Naive thymus-derived CD8-positive, alpha-beta T cell (primary cell): ENCODE measurements at places on chromosomes 11 and 22.

GRCh38 chr11:86064220-86064803 is 4.6 kb downstream of the PICALM start:
- no peak for DNase-seq

DNA sequence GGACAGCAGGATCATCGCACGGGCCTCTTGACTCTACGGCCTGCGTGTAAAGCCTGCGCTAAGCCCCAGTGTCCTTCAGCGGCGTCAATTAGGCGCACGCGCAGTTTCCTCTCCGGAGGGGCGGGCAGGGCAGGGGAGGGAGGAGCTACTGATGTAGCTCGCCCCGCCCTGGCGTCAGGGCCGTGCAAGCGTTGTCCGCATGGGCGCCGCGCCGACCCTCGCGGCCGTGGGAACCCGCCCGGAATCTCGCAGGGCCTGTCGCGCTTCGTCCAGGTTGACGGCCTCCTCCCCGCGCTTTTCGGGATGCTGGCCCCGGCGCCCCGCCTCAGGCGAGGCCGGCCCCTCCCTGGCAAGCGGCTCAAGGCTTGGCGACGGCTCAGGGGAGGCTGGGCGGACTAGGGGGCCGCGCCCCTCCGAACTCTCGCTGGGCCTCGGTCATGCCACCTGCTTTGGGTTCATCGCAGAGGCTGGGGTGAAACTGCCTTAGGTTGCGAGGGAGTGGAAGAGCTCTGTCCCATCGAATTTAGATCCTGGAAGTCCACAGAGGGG is 61.1 kb downstream of the ST3GAL4 start:
- DNase-seq: peak; percentile 65

GRCh38 chr11:60924906-60925853 is 920 bp downstream of the TMEM132A start:
- DNase-seq: no peak

DNA sequence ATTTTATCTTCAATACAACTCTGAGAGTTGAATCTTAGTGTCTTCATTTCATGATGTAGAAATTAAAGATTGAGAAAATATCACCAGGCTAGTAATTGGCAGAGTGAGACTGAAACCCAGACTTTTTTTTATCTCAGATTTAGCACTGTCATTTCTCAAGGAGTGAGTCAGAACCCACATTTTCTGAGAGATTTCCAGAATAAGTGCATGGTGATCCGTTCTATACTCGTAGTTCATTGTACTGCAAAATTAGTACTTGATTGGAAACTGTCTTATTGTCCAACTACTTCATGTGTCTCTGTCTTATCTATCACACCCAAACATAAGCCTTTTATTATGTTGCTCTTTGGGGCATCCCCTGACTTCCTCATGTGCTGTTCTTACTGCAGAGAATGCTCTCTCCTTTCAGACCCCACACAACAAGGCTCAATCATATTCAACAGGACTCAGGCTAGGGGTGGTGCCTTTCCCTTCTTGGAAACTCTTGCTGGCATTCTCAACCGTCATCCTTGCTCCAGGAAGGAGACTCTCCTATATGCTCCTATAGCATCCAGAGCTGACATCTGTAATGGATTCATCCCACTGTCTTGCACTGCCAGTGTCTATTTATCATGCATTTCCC is 76.7 kb upstream of the BLID start:
- no peak for DNase-seq

GRCh38 chr11:64341851-64342791 is 2.1 kb downstream of the CCDC88B start:
- peak; percentile 88 for DNase-seq

GRCh38 chr22:32752816-32753520 is 48.5 kb upstream of the TIMP3 start:
- DNase-seq: no peak

DNA sequence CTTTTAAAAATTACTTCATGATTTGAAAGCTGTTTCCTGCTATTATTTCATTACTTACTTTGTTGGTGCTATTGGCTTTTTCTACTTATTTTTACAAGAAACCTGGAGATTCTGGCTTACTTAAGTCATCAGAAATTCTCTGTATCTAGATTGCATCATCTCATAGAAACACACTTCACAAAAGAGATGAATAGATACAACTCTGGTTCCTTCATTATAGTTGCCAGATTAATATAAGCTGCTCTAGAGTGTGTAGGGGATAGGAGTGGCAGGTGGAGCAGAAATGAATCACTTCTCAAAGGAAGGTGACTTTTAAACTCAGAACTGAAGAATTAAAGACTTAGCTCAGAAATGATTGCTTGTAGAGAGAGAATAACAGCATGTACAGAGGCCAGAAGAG is 20.0 kb downstream of the CYP2R1 start:
- DNase-seq: no peak

- DNase-seq: no peak
Measured at GRCh38 chr22:45781966-45782365, 110.3 kb downstream of the ATXN10 start.

GRCh38 chr11:33383075-33383919 is 126.1 kb downstream of the HIPK3 start:
- DNase-seq: no peak

GRCh38 chr11:118002541-118003423 is 16.6 kb downstream of the IL10RA start:
- DNase-seq: peak; percentile 22

DNA sequence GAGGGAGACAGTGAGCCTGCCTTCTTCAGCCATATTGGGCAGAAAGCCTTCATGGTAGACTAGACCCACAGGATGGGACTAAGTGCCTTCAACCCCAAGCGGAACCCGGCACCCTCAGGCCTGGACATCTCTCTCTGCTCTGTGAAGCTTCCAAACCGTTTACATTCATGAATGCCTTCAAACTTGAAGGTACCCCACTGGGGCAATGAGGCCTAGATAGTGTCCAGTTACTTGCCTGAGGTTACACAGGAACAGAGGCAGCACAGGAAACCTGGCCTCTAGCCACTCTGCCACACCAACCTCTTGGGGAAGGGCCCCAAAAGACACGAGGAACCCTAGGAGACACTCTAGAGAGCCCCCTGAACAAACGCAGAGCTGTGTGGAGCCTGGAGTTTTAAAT is 14.5 kb upstream of the CYP2R1 start:
- no peak for DNase-seq

DNA sequence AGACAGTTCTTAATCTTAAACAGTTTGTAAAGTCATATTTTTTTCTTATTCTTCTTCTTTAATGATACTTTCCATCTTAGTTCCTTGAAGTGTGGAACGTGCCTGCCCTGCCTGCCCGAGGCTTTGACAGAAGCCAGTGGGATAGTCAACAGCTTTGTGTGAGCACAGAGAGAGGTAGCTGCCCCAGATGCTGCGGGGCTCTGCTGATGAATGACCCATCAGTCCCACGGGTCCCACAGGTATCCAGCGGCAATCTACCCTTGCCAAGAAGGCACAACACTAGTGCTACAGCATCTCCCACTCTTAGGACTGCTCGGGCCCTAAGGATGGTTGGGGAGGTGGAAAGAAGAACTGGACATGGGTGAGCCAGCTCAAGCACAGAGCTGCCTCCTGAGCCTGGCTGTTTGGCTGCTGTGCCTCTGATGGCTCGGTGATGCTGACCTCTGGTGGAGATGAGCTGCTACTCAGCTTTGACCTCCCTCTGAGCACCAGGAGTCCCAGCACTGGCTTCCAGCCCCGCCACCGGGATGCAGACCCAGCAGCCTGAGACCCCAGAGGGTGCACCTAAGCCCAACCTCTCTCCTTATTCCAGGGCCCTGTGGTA is 11.8 kb upstream of the APLNR start:
- DNase-seq: no peak

DNA sequence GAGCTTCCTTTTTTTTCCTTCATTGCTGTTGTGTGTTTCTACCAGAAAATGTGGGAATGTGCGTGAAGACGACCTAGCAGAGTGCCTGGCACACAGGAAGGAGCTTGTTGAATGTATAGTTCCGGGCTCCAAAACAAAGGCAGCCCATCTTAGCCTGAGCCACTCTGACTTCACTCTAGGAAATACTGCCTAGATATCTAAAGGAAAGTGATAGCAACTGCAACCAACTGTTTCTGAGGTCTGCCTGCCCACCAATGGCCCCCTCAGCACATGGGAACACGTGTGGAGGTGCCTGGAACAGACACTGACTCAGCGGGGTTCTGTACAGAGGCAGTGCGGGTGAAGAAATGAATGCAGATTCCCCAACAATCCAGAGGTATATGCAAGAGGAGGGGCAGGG is 14.7 kb upstream of the XBP1 start:
- no peak for DNase-seq

DNA sequence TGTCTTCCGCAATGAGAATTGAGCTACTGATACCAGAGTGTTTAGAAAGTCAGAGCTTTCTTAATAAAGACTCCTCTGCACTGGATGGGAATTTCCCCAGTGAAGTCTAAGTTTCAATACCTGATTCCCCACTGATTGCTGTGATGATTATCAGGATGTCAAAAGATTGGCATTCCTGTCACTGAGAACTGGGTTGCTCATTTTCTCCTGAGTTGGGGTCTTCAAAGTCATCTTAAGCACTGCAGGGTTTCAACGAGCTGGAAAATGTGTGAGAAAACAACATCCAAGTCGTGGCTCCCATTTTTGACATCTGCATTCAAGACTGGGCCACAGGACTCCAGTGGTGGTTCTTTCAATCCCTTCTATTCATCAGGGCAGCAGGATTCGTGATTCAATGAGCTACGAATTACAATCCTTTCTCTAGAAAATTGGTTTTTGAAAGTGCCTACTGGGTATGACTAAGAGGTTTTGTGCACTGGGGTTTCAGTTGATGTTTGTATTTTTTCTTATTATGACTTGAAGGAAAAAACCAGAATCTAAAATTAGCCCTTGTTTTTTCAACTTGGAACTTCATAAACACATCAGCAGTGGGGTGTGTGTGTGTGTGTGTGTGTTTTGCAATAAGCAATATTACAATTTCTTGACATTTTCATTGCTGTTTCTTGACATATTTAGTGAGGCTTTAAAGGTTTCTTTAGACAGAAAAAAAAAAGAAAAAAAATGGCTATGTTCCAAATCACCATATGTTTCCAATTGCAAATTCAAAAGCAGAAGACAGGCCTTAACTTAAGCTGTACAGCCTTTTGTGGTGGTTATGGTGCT is 233.0 kb downstream of the FAM76B start:
- DNase-seq: no peak

DNA sequence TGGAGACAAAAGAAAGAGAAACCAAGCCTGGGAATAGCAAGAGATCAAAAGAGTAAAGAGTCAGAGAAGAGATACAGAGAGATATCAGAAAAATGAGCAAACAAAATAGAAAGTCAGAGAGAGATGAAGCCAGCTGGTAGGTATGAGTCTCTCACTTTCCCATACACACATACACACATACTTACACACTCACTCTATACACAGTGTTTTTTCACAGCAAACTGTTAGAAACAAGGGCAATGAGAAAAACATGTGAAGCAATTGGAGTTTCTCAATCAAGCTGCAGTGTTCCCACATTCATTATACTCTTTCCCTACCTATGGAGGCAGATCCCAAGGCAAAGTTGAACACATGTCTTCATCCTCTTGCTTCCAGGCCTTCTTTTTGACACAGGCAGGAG is 2.6 kb upstream of the NLRP10 start:
- DNase-seq: no peak

- no peak for DNase-seq
Measured at GRCh38 chr11:66978717-66979116, 3.6 kb downstream of the C11orf86 start.

GRCh38 chr11:130999992-131000770 is 83.9 kb upstream of the SNX19 start:
- no peak for DNase-seq

DNA sequence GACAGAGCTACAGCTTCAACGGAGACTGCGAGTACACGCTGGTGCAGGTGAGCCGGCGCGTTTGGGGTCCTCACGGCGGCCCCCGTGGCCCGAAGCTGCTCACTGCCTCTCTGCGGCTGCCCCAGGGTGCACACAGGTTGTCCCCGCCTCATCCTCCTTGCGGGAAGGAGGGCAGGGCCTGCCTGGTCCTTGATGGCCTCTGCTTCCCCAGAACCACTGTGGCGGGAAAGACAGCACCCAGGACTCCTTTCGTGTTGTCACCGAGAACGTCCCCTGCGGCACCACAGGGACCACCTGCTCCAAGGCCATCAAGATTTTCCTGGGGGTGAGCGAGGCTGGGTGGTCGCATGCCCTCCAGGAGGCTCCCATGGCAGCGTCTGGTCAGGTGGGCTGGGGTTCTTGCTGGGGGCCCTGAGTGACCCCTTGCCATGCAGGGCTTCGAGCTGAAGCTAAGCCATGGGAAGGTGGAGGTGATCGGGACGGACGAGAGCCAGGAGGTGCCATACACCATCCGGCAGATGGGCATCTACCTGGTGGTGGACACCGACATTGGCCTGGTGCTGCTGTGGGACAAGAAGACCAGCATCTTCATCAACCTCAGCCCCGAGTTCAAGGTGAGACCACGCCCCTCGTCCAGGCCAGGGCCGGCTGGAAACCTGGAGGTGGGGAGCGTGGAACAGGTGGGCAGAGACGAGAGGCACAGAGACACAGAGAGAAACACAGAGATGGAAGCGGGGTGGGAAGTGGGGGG is 19.4 kb downstream of the MUC5AC start:
- no peak for DNase-seq

GRCh38 chr11:7532405-7533145 is 18.8 kb downstream of the PPFIBP2 start:
- no peak for DNase-seq

DNA sequence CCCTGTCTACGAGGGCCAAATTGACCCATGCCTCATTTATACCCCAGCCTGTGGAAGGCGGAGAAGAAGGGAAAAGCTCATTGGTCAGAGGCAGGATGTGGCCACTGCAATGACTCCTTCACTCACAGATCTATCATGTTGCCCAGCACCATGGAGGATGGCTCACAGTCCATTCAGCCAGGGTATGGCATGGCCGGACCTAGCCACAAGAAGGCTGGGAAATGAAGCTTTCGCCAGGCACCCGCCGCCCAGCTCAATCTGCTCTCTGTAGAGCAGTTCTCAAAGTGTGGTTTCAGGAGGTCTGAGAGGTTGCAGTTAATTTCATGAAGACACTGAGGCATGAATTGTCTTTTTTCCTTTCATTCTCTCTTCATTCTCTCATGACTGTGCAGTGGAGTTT is 40.6 kb upstream of the LINC01488 start:
- no peak for DNase-seq

- no peak for DNase-seq
Measured at GRCh38 chr11:2098691-2099515, 40.3 kb downstream of the IGF2 start.

- no peak for DNase-seq
Measured at GRCh38 chr11:117931971-117932370, 2.8 kb upstream of the TMPRSS13 start.

DNA sequence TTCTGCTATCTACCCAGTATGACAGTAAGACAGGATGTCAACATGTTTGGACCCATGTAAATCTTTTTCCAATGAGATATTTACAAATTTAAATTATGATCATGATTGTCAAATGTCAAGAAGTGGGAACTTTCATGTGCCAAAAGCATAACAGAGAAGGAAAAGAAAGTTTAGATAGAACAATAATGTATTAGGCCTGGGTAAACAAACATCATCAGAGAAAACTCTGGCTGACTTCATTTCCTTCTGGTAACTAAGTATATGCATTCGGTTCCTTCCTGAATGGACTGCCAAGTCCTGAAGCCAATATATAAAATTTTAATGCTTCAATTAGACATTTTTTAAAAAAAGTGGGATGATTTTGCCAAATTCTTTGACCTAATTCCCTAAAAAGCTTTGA is 16.5 kb downstream of the RNF141 start:
- no peak for DNase-seq

GRCh38 chr22:48828688-48829087 is 999.0 kb downstream of the BRD1 start:
- DNase-seq: no peak
